ENCODE measurements at places on chromosomes 5 and 9.

DNA sequence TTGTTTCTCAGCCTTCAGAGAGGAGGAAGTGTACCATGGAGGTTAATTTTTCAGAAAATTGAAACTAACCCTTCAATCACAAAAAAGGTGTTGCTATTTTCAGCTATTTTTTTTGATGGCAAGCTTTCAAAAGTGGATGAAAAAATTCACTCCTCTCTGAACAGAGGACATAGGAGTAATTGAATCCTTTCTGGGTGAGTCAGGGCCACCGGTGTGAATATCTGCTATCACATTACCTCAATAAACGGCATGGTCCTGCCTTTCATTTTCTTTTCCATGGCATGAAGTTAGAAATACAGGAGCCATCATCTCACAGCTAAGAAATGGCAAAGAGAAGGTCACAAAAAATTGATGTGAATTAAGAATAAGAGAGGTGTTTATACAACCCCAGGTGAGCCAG, 90.2 kb upstream of the CCDC112 start:
- DNase-seq: no peak

DNA sequence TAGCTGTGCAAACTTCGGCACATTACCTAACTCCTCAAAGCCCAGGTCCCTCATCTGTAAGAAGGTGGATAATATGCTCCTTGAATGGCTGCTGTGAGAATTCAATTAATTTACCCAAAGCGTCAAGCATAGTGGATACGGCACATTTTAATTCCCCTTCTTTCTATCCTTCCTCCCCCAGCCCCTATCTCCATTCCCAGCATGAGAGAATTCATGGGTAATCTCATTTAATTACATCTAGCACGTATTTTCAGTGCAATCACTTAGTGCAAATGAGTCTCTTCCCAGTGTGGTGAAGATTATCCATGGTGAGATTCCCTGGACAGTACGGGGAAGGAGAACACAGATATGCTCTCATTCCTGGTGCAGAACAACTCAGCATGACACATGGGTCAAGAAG, 145.6 kb downstream of the TRPM3 start:
- no peak for DNase-seq

GRCh38 chr5:8327016-8327415, 458.1 kb downstream of the MTRR start:
- DNase-seq: no peak

GRCh38 chr9:37410969-37411785, 11.3 kb upstream of the GRHPR start:
- no peak for DNase-seq

DNA sequence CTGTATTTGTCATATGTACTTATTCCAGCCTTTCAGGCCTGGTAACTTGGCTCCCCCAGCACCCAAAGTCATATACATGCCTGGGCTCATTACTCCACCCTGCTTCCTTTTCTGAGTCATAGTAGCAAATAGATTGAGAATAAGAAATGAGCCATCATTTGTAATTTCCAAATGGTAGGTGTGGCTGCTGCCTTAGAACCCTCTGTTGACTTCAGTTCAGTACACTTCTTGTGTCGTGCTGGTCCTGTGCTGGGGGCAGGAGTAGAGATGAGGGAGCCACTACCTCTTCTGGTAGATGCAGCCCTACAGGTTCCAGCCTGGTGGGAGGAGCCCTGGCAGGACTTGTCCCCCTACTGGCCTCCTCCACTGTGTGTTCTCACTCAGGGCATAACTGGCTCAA, 11.1 kb downstream of the GM2A start:
- DNase-seq: peak; percentile 72

DNA sequence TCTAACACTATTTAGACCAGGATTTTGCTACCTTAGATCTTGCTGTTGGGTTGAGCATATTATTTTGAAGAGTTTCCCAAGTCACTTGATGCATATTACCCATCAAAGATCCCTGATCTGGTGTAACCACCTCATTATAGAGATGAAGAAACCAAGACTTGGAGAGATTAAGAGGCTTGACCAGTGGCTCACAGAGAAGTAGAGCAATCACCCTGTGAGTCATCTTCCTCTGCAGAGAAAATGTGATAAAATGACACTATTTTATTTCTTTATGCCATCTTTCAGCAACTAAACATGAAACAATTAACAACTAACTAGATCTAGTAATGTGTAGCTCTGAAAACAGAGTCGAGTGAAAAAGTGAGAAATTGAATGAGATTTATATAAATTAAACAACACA, 76.1 kb downstream of the KIF4B start:
- no peak for DNase-seq

GRCh38 chr9:13070612-13071595, 208.6 kb downstream of the MPDZ start:
- no peak for DNase-seq

- DNase-seq: no peak
Observed at GRCh38 chr5:124650951-124651662, 95.3 kb downstream of the ZNF608 start.

DNA sequence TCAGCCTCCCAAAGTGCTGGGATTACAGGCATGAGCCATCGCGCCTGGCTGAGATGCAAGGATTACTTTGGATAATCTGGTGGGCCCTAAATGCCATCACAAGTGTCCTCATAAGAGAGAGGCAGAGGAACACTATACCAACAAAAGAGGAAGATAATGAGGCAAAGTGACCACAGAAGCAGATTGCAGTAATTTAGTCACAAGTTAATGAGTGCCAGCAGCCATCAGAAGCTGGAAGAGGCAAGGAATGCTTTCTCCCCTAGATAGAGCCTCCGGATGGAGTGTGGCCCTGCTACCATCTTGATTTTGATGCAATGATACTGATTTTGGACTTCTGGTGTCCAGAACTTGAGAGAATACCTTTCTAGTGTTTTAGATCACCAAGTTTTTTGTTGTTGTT, 122.3 kb downstream of the SPATA31D1 start:
- DNase-seq: no peak

DNA sequence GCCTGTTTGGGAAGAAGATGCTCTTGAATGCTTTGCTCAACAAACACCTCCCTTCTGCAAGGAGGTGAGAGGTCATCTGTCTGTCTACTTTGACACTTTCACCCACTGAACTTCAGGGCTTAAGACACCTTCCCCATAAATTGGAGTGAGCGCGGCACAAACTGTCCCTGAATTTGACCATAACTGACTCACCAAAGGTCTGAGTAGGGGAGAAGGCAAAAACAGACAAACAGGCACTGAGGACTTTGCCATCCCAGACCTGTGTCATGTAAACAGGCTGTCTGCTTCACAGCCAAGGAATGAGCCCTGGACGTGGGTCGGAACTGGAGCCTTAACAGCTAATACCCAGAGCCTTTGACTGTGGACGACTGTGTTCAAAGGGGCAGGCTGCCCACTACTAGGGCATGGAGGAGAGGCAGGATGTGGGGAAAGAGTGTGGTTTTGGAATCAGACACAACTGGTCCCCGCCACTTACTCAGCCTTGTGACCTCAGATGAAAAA, 320.9 kb upstream of the KLF4 start:
- DNase-seq: no peak

DNA sequence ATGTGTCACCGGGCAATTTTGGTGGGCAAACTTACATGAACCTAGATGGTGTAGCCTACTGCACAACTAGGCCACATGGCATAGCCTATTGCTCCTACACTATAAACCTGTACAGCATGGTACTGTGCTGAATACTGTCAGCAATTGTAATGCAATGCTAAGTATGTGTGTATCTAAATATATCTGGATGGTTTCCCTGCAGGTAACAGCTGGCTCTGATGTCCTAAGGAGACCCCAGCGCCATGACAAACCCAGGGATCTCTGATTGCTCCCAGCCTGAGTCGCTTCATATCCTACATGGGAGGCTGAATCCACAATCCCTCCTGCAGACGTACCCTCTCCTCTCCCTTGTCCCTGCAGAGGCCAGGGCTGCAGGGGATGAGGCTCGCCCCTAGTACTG, 26.6 kb upstream of the TTLL11 start:
- no peak for DNase-seq

- no peak for DNase-seq
Observed at GRCh38 chr9:108182950-108183381, 672.8 kb downstream of the ACTL7B start.

- no peak for DNase-seq
Observed at GRCh38 chr9:34651321-34651720, 664 bp upstream of the IL11RA start.

GRCh38 chr5:16791036-16791705, 144.9 kb downstream of the MYO10 start:
- DNase-seq: no peak

DNA sequence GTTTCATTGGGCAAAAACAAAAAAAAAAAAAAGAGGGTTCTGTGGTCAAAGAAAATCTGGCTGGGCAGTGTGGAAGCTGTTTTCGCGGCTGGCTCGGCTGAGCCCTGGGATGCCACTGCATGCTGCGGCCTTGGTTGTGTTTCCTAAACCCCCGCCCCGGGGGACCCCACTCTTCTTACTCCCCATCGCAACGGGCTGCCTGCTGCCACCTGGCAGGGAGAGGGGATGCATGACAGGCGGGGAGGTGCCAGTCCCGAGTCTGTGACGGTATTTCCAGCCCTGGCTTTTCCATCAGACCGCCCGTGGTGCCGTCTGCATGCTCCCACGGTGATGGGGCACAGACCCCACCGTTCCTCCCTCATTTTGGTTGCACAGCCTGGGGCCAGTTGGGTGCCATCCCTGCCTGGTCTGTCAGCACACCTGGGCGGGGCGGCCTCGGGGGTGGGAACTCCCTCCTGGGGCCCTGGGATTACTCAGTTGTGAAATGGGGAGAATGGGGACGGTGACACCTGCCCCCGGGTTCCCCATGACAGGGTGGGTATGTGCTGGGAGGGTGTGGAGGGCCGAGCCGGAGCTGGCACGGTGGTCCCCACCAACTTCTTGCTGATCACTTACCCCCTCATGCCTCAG, 101.0 kb downstream of the RXRA start:
- DNase-seq: no peak

DNA sequence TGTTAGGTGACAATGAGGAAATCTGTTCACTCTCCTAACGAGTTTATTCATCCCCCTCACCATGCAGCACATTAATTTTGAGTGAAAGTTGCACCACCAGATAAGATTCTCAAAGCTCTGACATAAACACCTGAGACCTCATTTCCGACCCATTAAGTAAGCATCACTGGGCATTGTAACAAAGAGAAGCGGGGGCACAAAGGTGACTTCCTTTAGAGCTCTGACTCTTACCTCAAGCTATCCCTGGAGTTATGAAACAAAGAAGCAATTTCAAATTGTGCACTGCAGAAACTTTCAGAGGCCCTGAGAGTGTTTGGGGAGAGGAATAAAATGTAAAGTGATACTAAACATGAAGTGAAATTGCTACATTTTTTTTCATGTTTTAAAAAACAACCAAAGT, 29.5 kb downstream of the C5orf15 start:
- no peak for DNase-seq

GRCh38 chr9:72526901-72527800, 5.7 kb downstream of the TMC1 start:
- DNase-seq: peak; percentile 75

DNA sequence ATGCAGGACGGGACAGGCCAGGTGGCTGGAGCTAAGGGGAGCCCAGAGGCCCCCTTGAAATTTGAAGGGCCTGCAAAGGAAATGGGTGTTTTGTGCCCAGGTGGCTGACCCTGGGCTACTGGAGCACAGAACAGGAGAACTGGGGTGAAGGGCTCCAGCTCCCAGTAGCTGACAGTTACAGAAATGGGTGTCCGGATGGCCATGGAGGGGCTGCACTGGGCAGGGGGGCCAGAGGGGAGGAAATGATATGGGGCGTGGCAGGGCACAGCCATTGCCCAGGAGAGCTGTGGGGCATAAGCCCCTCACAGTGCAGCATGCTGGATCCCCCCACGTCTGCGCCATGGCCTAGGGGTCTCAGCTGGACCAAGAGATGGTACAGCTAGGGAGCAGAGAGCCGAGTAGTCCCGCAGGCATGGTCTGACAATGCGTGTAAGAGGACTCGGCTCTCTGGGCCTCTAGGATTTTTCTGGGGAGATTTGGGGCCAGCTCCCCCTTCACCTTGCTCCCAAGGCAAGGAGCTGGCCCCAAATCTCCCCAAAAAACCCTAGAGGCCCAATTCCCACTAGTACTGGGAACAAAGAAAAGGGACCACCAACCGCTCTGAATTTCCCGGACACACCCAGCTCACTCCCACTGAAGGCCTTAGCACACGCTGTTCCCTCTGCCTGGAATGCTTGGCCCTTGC, 7.9 kb upstream of the CARD19 start:
- no peak for DNase-seq

DNA sequence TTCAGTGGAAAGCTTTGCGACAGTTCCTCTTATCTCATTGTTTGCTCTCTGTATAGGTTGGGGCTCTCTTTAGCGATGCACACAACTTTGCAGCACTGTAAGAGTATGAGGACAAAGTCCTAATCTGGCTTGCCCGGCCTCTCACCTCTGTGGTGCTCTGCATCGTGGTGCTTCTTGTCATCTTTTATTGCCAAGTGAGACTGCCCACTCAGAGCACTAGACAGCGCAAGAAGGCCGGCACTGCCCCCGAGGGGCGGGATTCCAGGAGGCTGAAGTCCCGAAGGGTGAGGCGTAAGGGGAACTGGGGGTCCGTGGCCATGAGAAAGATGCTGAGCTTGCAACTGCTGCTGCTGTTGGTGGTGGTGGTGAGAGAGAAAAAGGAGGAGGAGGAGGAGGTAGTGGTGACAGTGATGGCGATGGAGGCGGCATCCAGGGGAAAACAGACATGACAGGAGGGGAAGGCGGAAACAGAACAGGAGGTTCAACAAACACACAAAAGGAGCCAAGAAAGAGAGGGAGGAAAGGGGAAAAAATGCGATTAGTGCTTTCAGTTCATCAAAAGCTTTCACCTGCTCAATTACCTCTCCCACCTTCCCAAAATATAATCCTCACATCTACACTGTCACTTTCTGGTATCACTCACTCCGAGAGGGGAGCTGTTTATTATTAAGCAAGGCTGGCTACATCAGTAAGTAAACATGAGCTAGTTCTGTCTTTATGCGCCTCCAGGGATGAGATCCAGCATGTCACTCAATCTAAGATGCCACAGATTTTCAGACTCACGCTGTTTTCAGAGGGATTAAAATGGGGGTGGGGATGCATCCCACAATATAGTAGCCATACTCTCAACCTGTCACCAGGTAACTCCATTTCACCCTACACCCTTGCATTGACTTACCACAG, 55.1 kb downstream of the TLE1 start:
- no peak for DNase-seq
